Activated CD4-positive, alpha-beta T cell treated with anti-CD3 and anti-CD28 coated beads, Interleukin-2, amount 50 U/mL, for 4 hours (primary cell): ENCODE measurements at places on chromosomes 11 and 22.
A peak's percentile ranks its signal among the peaks of the same experiment; 100 is the strongest.

- no peak for DNase-seq
Observed at GRCh38 chr11:22957786-22958185, 97.5 kb upstream of the CCDC179 start.

DNA sequence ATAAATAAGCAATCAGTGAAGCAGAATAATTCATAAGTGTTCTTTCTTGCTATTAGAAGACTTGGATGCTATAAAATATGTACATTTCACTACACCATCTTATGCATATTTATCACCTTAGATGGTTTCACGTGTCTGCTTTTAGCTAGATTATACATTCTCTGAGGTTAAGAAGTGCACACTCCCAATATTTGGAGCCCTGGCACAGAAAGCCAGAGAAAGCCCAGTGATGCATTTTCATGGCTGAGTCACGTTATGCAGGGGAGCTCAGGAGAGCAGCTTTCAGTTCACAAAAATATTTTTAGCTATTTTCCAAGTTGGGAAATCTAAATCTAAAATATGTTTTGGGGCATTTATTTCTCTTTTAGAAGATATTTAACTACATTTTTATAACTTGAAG lies 5.1 kb upstream of the TP53AIP1 start:
- DNase-seq, result no peak

DNA sequence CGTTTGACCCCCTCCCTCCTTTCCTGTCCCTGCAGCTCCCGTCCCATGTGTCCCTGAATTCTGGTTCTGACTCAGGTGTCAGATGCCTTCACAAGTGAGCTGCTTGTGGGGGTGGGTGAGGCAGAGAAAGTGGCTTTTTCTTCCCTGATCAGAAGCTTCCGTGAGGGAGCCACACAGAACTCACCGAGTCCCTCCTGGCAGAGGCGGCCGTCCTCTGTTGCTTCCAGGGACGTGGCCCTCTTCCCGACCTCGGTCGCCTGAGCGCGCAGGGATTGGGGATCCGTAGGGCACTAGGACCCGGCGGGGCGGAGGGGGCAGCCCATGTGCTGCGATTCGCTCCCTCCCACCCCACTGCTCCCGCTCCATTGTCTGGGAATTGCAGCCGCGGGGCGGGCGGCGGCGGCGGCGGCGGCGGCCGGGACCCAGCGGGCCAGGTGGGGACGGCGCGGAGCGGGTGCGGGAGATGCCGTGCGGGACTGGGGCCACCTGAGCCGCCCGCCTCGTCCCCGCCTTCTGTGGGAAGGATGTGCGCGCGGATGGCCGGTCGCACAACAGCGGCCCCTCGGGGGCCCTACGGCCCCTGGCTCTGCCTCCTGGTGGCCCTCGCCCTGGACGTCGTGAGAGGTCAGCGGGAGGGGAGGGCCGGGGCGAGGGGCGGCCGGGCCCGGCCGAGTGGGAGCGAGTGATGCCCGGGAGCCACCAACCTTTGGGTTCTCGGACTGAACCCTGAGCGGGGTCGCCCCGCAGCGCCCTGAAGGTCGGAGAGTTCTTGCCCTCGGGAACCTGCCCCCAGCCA lies at the start of gene TMEM132A:
Gene TMEM132A, plus strand, starts transcription at position 351 of the 796 bp plus-strand sequence. Its CDS starts 174 bp downstream, at position 525.
- no peak for DNase-seq

- DNase-seq, result no peak
Observed at GRCh38 chr22:45864959-45865476, 111.9 kb downstream of the WNT7B start.

DNA sequence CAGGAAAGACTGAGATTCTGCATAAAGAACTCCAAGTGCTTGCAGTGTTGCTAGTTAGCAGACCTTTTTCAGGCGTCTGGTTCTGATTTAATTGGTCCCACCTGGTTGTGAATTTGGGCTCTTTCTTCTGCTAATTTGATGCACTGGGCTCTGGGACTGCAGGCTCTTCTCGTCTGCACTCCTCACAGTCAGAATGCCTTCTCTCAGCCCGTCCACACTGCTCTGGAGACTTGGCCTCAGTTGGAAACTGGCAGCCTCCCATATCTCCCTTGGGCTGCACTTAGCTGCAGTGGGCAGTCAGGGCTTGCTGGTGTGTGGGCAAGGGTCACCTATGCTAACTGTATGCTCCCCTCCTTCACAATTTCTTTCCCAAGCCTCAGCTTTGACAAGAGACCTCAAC lies 1.5 kb downstream of the TRIM6 start:
- no peak for DNase-seq

DNA sequence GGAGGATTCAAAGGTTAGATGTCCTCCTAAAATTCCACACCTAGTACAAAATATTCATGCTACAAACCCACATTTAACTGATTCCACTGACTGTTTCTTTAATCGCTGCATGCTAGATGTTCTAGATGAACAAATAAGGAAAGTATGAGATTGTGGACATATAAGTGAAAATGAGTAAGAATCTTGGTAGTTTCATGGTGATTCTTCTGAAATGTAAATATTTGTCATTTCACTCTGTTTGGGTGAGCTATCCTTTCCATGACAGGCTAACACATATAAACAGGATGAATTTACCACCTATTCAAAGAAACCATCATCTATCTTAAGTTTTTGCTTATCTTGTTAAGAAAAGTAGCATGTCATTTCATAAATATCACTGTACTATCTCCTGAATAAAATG lies 14.8 kb downstream of the OR5B3 start:
- no peak for DNase-seq

DNA sequence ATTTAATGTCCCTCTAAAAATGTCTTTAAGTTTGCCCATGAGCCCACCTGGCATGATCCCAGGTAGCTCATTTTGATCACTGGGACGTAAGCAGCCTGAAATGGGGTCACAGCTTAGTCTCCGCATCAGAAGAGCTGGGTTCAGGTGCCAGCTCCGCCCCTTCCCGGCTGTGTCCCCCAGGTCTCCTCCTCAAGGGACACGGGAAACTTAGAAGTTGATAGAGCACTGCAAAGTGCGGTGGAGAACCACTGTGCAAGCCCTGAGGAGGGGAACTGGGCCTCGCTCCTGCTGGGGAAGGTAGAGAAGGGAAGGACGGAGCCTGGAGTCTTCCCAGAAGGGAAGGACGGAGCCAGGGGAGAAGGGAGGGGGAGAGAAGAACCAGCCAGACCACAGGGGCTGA lies 7.7 kb downstream of the TOM1 start:
- DNase-seq, result no peak

DNA sequence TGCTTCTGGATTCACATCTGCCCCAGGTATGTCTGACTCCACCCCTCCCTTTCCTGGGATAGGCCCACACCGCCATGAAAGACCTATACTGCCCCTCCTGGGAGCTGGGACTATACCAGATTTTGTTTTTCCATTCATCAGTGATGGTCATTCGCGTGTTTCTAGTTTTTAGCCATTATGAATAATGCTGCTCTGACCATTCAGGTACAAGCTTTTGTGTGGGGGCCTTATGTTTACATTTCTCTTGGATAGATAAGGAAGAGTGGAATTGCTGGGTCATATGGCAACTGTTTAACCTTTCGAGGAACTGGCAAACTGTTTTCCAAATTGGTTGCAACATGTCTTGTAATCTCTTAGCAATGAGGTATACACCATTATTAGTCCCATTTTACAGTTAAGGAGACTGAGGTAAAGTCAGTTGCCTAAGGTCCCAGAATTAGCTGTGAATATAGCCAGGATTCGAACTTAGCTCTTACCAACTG lies 1.2 kb upstream of the TBC1D10A start:
- no peak for DNase-seq

- no peak for DNase-seq
Observed at GRCh38 chr11:95461858-95462257, 230.9 kb upstream of the SESN3 start.

DNA sequence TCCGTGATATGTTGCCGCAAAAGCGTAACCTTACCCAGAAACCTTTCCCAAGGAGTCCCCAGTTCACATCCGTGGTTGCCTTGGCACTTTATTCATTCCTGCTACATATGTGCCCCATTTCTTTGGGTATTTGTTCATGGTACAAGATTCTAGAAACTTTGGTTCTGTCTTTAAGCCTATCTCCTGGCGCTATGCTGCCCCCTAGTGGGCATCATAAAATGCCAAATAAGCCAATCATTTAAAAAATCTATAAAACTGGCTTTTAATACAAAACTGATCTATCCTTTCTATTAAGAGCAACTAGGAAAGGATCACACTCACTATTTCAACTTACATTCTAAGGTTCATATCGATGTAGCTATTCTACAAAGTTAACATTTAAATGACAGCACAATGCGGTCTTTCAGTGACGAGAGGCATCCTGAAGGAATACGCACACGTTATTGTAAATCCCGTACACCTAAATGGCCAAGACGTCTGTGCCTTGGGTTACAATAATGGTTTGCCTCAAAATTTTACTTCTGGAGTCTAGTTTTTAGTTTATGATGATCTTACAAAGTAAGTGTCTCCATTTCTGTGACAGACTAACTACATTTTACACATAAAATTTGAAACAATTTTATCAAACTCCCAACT lies 16.2 kb downstream of the PIWIL3 start:
- DNase-seq, result peak; percentile 49
